ENCODE measurements at places on chromosomes 11 and 22.
A peak's percentile ranks its signal among the peaks of the same experiment; 100 is the strongest.

GRCh38 chr22:22849640-22850610 lies 37.7 kb upstream of the IGLL5 start:
- no peak for DNase-seq

- no peak for DNase-seq
These were observed 496 bp upstream of the CST6 start for GRCh38 chr11:66011239-66011784.

GRCh38 chr11:35543481-35543880 lies 18.1 kb upstream of the PAMR1 start:
- DNase-seq = no peak

DNA sequence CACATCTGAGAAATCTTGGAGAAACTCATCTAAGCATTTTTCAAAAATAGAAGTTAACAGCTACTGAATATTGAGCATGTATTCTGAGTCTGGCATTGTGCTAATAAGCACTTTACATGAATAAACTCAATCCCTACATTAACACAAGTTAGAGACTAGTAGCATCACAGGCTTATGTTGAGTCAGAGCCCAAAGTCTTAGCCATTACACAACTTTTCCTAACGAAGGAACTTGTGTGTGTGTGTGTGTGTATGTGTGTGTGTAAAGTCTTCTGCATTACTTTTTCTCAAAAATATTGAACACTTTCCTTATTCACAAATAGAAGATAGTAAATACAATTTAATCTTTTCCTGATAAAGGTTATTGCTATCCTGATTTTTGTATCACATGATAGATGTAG lies 8.7 kb upstream of the CLPB start:
- DNase-seq = no peak

DNA sequence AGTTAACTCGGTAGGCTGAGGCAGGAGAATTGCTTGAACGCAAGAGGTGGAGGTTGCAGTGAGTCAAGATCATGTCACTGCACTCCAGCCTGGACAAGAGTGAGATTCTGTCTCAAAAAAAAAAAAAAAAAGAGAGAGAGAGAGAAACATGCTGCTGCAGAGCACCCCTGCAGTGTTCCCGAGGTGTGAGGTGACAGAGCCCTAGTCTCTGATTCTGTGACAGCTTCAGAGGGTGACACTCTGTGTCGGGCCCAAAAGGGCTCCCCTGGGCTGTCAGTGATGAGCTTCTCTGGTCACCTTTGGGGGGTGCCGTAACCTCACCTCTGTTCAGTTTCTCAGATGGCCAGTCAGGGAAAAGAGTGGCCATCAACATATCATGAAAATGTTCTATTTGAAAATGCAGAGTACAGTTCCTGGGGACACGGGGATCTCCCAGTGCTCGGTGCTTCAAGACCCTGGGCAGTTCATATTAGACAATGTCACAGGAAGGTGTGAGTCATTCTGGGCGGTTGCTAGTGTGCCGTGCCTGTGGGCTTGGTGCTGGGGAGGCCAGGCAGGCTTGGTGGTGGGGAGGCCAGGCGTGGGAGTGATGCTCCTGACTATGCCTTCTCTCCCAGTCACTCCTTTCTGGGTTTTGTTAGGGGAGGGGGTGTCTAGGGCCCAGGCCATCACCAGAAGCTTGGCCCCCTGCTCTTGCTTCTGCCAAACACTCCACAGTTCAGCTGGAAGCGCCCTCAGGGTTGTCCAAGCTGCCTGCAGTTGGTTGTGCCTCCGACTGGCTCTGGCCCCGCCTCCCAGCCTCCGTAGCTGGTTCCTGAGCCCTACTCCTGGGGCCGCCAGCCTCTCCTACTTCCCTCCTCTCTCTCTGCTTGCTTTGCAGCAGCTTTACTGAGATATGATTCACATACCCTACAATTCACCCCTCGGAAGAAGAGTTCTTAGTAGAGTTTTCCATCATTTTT lies 52.5 kb upstream of the CLDN5 start:
- peak; percentile 26 for DNase-seq

- no peak for DNase-seq
These were observed 253.0 kb upstream of the CCDC179 start for GRCh38 chr11:23112987-23113886.

DNA sequence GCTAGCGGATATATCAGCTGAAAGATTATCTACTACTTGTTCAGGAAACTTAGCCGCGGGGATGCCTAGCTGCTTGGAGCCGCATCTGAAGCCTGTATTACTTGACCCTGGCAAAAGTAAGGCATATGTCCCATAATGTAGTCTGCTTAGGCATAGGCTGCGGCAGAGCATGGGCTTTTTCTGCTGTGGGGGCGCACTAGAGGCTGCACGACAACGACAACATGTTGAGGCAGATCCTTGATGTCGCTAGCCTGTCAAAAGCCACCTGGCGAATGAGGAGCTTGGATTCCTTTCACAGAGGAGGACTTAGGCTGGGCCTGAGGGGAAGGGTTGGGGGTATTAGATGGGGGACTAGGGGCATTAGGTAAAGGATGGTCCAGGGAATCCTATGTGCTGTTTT lies 1.1 kb upstream of the OR52N2 start:
- no peak for DNase-seq

DNA sequence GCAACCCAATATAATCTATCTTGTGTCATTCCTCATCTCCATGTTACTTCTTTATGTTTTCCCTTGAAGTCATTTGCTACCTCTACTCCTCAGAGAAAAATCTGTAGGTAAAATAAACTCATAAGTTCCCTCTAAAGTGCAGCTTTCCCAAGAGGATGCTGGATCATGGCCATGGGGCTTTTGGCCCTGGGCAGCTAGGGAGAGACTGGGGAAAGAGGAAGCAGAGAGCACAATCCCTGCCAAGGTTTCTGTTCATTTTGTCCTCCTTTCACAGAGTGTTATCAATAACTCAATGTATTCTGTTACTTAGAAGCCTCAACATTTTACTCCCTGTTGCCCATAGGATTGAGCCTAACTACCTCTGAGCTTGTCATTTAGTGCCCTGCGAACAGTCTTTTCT lies 9.0 kb downstream of the RNF121 start:
- DNase-seq = no peak

GRCh38 chr22:26983311-26983710 lies 325.9 kb downstream of the MIAT start:
- DNase-seq = no peak

DNA sequence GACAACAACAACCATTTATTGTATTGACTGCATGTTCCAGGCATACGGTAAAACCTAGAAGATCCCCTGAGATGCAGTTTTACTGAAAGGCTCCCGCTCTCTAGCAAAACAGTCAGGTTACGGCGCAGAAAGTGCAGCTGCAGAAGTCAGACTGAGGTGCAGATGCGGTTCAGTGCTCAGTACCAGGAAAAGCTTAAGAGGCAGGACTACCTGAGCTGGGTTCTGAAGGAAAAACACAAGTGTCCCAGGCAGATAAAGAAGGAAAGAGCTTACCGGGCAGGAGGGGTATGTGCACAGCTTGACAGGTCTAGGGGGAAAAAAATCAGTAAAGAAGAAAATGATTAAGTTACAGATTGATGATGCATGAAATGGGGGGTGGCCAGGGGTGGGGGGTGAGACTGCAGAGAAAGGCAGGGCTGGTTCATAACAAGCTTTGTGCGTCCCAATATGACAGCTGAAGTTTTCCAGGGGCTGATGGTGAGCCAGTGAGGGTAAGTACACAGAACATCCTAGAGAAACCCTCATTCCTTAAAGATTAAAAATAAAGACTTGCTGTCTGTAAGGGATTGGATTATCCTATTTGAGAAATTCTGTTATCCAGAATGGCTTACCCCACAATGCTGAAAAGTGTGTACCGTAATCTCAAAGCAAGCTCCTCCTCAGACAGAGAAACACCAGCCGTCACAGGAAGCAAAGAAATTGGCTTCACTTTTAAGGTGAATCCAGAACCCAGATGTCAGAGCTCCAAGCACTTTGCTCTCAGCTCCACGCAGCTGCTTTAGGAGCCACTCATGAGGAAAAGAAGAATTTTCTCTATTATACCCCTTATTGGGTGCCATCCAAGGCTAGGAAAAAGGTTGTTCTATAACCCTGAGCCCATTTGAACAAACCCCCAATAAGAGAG lies 11.9 kb downstream of the LARGE1 start:
- no peak for DNase-seq

DNA sequence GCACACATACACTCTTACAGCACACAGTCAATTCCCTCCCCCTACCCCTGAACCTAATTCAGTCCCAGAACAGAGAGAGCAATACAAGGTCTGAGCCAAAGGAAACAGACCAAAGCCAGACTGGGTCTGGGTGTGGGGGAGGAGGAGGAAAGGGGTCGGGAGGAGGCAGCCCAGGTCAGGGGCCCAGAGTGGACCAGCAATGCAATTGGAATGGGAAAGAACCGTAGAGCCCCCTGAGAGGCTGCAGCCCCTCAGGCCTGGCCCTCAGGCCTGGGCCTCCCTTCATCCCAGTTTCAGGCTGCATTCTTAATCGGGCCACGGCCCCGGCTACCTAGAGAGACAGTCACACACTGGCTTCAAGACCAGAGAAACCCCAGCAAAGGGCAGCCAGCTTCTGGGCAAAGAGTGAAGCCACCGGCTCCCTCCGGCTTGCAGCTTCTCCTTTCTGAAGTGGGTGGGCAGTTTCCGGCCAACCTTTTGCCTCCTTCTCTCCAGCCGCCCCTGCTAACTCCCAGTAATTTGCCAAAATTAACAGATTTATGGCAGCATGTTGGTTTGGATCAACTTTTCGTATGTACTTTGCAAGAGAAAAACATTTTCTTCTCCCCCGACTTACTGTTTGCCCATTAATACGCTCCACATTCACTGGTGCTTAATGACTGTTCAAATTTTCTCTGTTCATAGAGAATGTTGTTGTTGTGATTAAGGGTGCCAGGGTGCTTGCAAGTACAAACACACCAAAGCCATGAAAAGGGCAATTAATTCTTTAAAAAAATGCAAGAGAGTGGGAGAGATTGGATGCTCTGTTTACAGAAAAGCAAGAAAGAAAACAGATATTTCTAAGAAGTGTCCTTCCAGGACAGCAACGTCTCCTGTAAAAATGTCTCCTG lies 488.3 kb downstream of the MN1 start:
- DNase-seq = no peak

GRCh38 chr22:47810505-47811500 lies 1048.4 kb downstream of the TBC1D22A start:
- no peak for DNase-seq

GRCh38 chr22:35310556-35311550 lies 11.2 kb downstream of the TOM1 start:
- DNase-seq = no peak

- DNase-seq = no peak
These were observed 30.2 kb downstream of the C22orf31 start for GRCh38 chr22:29031227-29032011.
